ENCODE measurements at places on chromosomes 13 and 19. TPM values are rescaled to one million over a fixed set of nuclear protein-coding genes. Genes with fewer than 3 reads are reported as not detected.

The CARM1 gene
- 74.2 TPM for total RNA-seq

The ZNF563 gene
- 1.4 TPM for total RNA-seq

The CEACAM4 gene
- not detected for total RNA-seq

The KCNJ14 gene
- total RNA-seq, result 3.1 TPM

The ZNF729 gene
- total RNA-seq, result not detected

The C3 gene
- 6.7 TPM for total RNA-seq

The MCOLN1 gene
- total RNA-seq, result 27.4 TPM

The RASGRP4 gene
- 0.66 TPM for total RNA-seq

The KASH5 gene
- total RNA-seq, result 0.48 TPM

The SERP2 gene
- 0.63 TPM for total RNA-seq

The CD79A gene
- 2.2 TPM for total RNA-seq

The C13orf42 gene
- total RNA-seq, result not detected

The NLRP12 gene
- not detected for total RNA-seq
